ENCODE measurements at places on chromosomes 11 and 22. TPM values are rescaled to one million over a fixed set of nuclear protein-coding genes. Genes with fewer than 3 reads are reported as not detected.

GRCh38 chr11:65036931-65037330, 4.1 kb upstream of the SAC3D1 start:
- no peak for DNase-seq

GRCh38 chr11:119277660-119278059, 39.3 kb downstream of the MCAM start:
- no peak for DNase-seq

GRCh38 chr11:2549080-2549479, 104.3 kb downstream of the KCNQ1 start:
- no peak for DNase-seq

DNA sequence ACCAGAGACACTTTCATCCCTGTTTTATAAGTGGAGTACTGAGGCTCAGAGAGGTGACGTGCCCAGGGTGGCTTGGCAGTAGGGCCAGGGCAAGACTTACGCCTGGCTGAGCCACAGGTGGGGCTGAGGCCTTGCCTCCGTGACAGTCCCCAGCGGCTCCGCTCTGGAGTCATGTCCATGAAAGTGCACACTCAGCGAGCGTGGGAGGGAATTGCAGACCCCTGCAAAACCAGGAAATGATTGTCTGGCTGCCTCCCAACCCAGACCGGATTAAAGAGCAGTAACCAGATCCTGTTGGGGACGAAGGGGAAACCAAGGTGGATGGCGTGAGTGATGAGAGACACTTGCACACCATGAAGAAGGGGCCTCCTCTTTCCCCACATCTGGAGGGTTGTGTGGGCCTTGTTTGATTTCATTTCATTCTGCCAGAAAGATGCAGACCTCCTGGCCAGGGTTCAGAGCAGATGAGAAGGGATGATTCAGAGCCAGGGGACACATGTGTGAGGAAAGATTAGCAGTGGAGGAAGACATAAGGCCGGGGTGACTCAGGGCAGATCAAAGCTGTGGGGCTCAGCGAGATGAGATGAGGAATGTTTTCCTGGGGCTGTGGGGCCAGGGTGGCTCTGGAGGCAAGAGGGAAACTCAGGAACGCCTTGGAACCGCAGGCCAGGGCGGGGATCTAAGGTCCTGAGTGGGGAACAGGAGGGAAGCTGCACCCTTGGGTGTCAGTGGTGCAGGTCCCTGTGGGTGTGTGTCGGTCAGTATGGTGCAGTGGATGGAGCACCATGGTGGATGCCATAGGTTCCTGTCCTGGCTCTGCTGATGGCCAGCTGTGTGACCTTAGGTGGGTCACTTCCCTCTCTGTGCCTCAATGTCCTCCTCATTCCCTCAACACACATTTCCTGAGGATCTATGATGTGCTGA, 29.9 kb upstream of the LRRC32 start:
- no peak for DNase-seq

DNA sequence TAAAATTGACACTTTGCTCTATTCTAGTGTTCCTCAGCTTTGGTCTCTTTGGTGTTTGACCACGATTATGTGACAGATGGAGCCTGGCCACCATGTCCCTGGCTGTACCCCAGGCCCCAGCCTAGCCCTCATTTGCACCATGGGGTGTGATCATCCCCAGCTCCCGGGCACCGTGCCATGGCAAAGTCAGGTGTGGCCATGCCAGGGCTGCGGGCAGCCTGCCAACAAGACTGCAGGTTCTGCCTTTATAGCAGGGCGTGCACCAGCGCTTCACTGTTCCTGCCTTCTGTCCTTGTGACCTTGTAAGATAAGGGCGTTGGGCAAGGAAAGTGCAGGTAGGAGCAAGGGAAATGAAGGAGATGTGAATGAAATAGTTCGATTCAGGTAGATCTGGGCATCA, 22.4 kb upstream of the APOBEC3A start:
- DNase-seq = no peak

DNA sequence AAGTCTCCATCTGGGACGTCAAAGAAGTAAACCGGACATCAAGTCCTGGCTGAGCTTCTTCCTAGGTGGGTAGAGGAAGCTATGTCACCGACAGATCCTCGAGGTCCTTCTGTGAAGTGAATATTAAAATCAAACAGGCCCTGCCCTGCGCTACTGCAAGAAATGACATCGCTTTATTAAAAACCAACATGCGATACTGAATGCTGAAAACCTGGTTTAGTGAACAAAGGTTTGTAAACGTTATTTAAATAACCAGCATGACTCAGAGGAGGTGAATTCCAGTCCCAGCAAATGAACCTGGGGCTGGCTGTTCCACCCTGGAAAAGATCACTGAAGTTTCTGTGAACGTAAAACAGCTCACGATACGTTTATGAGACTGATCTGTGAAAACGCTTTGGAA, 645 bp downstream of the RTCB start:
- no peak for DNase-seq

GRCh38 chr11:14202251-14203196, 156.5 kb downstream of the RRAS2 start:
- no peak for DNase-seq

DNA sequence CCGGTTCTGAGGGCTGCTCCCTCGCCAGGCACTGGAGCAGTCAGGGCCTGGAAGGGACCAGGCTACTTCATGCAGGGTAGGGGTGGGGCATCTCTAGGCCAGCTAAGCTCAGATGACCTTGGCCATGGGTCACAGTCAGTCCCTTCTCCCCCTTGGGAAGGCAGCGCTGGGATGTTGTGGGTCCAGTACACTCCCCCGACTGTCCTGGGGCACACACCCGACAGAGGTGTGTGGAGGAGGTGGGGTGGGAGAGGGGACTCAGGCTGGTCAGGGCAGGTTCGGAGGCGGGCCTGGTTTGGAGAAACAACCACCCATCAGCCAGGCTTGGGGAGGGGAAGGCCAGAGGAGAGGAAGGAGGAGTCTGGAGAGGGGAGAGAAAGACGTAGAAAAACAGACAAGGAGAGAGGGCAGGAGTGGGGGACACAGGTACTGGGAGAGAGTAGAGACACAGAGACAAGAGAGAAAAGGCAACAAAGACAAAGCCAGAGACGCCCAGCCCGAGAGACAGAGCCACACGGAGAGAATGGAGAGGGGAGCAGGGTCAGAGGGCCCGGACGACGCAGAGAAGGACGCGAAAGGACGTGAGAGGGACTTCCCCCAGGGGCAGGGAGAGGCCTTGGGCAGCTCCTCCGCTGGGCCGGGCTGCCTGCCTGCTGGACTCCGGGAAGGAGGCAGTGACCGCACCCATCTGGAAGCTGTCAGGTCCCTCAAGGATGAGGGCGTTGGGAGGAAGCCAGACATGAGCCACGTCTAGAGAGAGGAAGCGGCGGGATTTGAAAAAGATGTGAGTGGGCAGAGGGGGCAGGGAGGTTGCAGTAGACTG, 30.6 kb upstream of the TSKU start:
- DNase-seq = no peak

DNA sequence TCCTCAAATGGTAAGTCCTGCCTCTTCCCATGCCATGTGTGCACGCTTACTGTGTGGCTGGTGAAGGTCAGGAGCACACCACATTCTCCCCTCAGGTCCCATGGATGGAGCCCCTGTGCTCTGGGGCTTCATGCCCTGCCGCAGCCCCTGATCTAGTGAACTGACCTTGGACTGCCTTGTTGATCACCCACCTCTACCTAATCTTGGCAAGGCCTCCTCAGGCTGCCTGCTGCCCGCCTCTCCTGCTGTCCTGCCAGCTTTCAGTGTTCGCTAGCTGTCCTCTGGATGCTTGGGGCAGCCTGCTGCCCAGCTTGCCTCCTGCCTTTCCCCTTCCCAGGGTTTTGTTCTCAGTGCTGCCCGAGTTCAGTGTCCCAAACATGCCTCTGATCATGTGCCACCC, 38.1 kb downstream of the CABIN1 start:
- DNase-seq = no peak

DNA sequence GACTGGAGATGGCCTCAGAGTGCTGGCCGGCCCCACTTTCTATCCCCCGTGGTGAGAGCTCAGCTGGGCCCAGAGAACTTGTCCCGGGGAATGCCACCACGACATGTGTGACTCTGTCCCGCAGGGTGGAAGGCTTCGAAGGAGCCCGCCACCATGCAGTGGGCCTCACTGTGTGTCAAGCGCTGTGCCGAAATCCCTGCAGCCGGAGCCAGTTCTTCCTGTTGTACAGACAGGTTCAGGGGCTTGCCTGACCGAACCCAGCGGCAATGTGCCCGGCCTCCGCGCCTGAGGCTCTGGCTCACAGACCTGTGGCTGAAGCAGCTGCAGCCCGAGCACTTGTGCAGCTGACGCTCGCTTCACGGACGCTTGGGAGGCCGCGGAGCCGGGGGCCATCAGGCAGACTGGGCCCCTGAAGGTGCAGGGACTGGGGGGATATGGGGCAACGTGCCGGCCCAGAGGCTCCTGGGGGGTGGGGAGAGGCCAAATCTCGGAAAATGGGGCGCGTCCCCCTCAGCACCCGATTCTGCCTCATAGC, 650 bp downstream of the PPM1F start:
- peak; percentile 33 for DNase-seq

GRCh38 chr11:81002374-81002773, 1561.5 kb upstream of the TENM4 start:
- no peak for DNase-seq

- no peak for DNase-seq
Observed at GRCh38 chr11:88435415-88435814, 97.9 kb upstream of the CTSC start.

- no peak for DNase-seq
Observed at GRCh38 chr11:1830322-1831223, 4.2 kb upstream of the SYT8 start.

- no peak for DNase-seq
Observed at GRCh38 chr11:82873919-82874333, 26.3 kb downstream of the PRCP start.

DNA sequence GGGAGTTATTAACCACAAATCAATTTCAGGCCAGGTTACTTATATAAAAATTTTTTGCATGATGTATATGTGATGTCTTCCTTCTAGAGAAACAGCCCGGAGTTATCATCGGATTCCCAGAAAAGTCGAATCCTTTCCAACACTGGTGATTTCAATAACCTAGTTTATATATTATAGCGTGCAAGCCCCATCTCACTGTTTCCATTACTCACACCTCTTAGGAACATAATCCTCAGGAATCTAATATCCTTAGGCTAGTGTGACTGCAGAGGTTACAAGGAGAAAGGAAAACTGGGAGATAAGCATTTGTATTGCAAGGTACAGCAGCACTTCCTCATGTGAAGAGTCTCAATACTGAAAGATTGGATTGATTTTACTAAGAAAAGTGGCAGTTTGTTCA, 20.3 kb downstream of the ARHGAP20 start:
- no peak for DNase-seq

The SMIM35 gene
- not detected for total RNA-seq

The RASD2 gene
- total RNA-seq = 0.06 TPM

The RAB38 gene
- total RNA-seq = 20.4 TPM

The TRPM5 gene
- total RNA-seq = not detected

The GLYATL2 gene
- total RNA-seq = not detected

The FAM180B gene
- total RNA-seq = not detected

The APOL3 gene
- total RNA-seq = 56.3 TPM

The CEP164 gene
- total RNA-seq = 28.3 TPM

The RFPL3 gene
- not detected for total RNA-seq

The OTOG gene
- total RNA-seq = not detected

The OR8A1 gene
- not detected for total RNA-seq

The ZDHHC24 gene
- total RNA-seq = 10.3 TPM
